ENCODE measurements at places on chromosomes 2 and 18. TPM values are rescaled to one million over a fixed set of nuclear protein-coding genes. Genes with fewer than 3 reads are reported as not detected.

Gene PPP4R3B
- total RNA-seq, result 39.2 TPM

Gene PID1
- 50.2 TPM for total RNA-seq

Gene FHOD3
- 85.5 TPM for total RNA-seq

Gene ITSN2
- total RNA-seq, result 29.1 TPM

Gene ERFE
- total RNA-seq, result 0.65 TPM

Gene EMILIN2
- total RNA-seq, result 2.4 TPM

Gene UGT1A6
- total RNA-seq, result not detected

Gene TCF23
- not detected for total RNA-seq

Gene CCDC141
- total RNA-seq, result not detected

Gene HDAC4
- 19.9 TPM for total RNA-seq

Gene CEP76
- 11.3 TPM for total RNA-seq

Gene TWIST2
- total RNA-seq, result 16.0 TPM

Gene GPR45
- not detected for total RNA-seq

Measured in smooth muscle cell of the umbilical artery (primary cell).